ENCODE measurements at places on chromosomes 7 and 10. TPM values are rescaled to one million over a fixed set of nuclear protein-coding genes. Genes with fewer than 3 reads are reported as not detected.

Gene ADAM22
- not detected for total RNA-seq

Gene TRIM50
- not detected for total RNA-seq

Gene SEMA3C
- total RNA-seq, result 267 TPM

Gene ADAP1
- total RNA-seq, result 18.3 TPM

Gene TUBAL3
- total RNA-seq, result 0.72 TPM

Gene PNLIPRP3
- total RNA-seq, result 13.0 TPM

Gene CYP2E1
- total RNA-seq, result 2.7 TPM

Gene NANOS1
- total RNA-seq, result 1.7 TPM

Gene MYPN
- total RNA-seq, result not detected

Gene NEBL
- 9.2 TPM for total RNA-seq

Gene EGR2
- under 0.01 TPM for total RNA-seq

Gene SAP25
- not detected for total RNA-seq

Gene PAXIP1
- 5.1 TPM for total RNA-seq

Gene DPP6
- not detected for total RNA-seq

Gene THNSL1
- 4.6 TPM for total RNA-seq

Gene SAMD9L
- total RNA-seq, result under 0.01 TPM

Gene SLC16A9
- total RNA-seq, result 2.7 TPM

Gene FIS1
- total RNA-seq, result 207 TPM

Gene CLDN12
- total RNA-seq, result 62.2 TPM

Gene VENTX
- total RNA-seq, result not detected

Gene PLAC9
- not detected for total RNA-seq

Gene ZNF365
- 3.4 TPM for total RNA-seq

Gene SLC16A12
- total RNA-seq, result 3.6 TPM

Gene CPA2
- not detected for total RNA-seq

Gene RTKN2
- 1.9 TPM for total RNA-seq

Gene HOXA1
- total RNA-seq, result 0.64 TPM
